Muscle of arm (tissue), 14 donors: ENCODE measurements at places on chromosomes 5 and 9. TPM values are rescaled to one million over a fixed set of nuclear protein-coding genes. Genes with fewer than 3 reads are reported as not detected.

URM1 gene
- 49.2 TPM for polyA plus RNA-seq

SH3GL2 gene
- polyA plus RNA-seq = 0.16 TPM

DNA sequence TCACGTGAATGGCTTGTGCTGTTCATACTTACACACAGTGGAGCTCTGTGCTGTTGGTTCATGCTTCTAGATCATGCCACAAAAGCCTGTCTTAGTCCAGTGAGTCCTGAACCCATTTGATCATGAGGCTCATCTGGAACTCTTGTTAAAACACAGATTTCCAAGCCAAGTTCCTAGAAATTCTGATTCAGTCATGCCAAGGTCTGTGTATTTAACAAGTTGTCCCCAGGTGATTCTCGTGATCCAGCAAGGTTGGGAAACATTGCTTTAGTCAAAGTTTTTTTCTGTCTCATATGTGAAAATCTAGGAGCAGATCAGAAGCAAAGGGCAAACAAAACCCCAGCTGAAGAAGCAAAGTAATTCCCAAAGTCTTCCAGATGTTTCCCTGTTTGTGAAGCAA is 112.5 kb upstream of the GAS1 start:
- no peak for DNase-seq

ZNF883 gene
- polyA plus RNA-seq = 5.6 TPM

DNA sequence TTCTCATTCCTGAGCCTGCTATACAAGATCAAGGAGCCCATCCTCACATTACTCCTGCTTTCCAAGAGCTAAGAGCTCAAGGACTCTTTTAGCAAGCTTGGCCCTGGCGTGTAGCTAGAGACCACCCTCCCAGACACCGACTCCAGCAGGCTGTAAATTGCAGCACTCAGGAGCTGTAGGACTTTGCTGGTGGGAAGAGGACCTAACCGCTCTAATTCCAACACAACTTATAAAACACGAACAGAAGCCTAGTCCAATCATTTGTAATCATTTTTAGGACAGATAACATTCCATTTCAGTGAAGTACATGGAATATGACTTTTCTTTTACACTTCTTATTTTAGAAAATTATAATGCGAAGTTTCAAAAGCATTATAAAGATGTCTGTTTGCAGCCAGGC is 219.9 kb downstream of the NXNL2 start:
- no peak for DNase-seq

PBX3 gene
- polyA plus RNA-seq = 15.6 TPM

PTGR1 gene
- polyA plus RNA-seq = not detected

TAF1L gene
- 0.05 TPM for polyA plus RNA-seq

DNA sequence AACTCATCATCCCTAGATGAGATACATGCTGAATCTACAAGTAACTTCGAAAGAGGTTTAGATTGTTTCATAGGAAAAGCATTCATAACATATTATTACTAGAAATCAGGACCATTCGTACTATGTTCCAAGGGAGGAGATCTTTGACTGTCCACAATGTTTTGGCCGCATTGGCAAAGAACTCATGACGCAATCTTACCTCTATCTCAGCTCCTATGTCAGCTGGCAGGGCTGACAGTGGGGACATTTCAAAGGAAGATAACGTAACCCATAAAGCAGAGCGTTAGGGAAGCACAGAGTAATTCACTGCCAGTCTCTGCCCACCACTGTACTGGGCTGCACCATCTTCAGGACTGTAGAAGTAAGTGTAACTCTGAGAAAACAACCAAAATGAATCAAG is 69.7 kb downstream of the EFNA5 start:
- no peak for DNase-seq

DNA sequence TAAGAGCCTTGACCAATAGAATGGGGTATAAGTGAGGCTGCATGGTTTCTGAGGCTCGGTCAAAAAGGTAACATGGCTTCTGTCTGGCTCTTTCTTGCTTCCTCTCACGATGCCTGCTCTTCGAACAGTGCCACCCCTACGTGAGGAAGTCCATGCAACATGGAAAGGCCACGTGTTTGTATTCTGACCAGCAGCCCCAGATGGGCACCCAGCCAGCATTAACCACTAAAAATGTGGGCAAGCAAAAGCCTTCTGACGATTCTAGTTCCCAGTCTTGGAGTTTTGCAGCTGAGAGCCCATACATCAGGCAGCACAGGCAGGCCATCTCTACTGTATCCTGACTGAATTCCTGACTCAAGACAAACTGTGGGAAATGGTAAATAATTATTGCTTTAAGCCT is 24.2 kb upstream of the NREP start:
- DNase-seq = no peak

SLCO4C1 gene
- 3.1 TPM for polyA plus RNA-seq

MLANA gene
- 0.90 TPM for polyA plus RNA-seq

NAIP gene
- polyA plus RNA-seq = 9.9 TPM

GRCh38 chr9:23754551-23754950 is 71.5 kb downstream of the ELAVL2 start:
- DNase-seq = no peak
